ENCODE measurements at places on chromosomes 5 and 9.
A peak's percentile ranks its signal among the peaks of the same experiment; 100 is the strongest.

- DNase-seq, result no peak
Measured at GRCh38 chr5:40227931-40228330, 451.8 kb upstream of the PTGER4 start.

- no peak for DNase-seq
Measured at GRCh38 chr5:163815240-163815791, 309.9 kb downstream of the MAT2B start.

DNA sequence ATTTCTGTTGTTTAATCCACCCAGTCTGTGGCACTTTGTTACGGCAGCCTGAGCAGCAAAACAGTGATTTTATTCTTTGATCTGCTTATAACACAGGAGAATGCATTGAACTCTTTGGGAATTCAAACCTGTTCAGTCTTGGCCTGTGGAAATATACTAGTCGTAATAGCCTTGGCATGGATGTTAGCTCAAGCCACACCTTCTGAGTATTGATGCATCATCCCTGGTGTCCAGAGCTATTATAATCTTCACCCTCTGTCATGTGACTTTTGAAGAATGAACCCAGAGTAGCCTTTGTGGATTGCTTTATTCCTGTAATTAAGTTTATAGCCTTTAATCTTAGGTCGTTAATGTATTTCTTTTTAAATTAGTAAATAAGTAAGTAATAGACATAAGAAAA, 50.8 kb upstream of the TEX48 start:
- DNase-seq, result no peak

GRCh38 chr5:168104811-168105481, 186.5 kb upstream of the WWC1 start:
- DNase-seq, result no peak

- DNase-seq, result no peak
Measured at GRCh38 chr5:142292808-142293207, 32.0 kb downstream of the SPRY4 start.

DNA sequence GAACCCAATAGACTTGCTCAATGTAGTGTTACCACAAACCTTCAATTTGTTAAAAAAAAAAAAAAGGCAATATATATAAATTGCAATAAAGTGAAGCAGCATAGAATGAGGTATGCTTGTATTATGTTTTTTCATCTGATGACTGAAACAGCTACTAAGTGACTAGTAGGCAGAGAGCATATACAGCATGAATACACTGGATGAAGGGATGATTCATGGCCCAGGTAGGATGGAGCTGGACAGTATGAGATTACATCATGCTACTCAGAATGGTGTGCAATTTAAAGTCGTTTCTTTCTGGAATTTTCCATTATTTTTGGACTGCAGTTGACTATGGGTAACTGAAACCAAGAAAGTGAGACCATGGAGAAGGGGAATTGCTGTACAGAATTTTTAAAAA, 161.2 kb downstream of the GNA14 start:
- DNase-seq, result no peak

- DNase-seq, result no peak
Measured at GRCh38 chr9:6975198-6975597, 217.4 kb downstream of the KDM4C start.

DNA sequence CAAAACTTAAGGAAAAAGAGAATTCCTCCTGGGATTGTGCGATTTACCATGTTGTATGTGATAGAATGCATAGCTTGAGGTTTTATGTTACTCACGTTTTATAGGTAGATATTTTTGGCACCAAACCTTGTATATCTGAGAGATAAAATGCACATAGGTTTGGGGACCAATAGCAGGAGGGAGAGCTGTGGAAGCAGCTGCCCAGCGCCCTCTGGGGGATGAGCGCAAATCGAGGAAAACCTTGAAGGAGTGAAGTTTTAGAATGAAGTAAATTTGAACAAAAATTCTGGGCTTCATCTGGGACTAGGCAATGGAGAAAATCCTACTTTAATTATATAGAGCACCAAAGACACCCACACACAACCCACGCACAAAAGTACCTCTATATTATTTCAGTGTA, 197.0 kb downstream of the ADCY2 start:
- no peak for DNase-seq

GRCh38 chr5:71623221-71623794, 36.2 kb downstream of the MCCC2 start:
- no peak for DNase-seq

DNA sequence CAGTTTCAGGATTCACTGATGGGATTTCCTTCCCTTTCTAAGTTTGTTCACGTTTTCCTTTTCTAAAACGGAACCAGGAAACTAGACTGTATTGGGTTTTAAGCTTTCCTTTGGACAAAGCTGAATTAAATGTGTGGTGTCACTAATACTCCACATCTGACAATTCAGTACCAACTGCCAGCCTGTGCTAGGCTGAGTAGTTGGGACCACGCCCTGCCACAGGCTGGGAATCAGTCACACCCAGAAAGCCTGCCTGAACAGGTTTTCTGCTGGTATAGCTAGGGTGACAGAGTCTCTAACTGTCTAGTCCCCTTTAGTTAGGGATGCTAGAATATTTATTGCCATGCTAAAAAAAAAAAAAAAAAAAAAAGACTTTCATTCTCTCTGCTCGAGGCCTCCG, 15.6 kb downstream of the SPACA9 start:
- DNase-seq, result no peak

GRCh38 chr5:126138281-126138931, 284.8 kb upstream of the GRAMD2B start:
- peak; percentile 1 for DNase-seq

- no peak for DNase-seq
Measured at GRCh38 chr9:4547016-4547415, 56.7 kb downstream of the SLC1A1 start.

- no peak for DNase-seq
Measured at GRCh38 chr5:178483620-178484019, 106.6 kb downstream of the COL23A1 start.

DNA sequence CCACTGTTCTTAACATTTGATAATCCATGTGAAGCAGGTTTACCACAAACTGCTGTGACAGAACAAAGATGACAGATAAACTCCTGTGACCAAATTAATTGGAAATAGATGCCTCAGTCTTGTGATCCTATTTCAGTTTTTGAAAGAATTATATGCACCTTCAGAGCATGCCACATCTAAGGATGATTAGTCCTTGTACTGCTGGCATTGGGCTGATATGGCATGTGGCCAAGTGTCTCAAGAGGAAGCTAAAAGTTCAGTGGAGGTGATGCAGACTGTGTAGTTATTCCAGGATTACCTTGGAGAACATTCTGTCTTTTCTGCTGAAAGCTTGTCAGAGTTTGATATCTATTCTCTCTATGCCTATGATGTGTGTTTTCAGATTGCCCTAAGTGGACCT, 314.4 kb upstream of the EFNA5 start:
- DNase-seq, result peak; percentile 6

All from NCI-H1105 (cell line).